ENCODE measurements at places on chromosomes 4 and X. TPM values are rescaled to one million over a fixed set of nuclear protein-coding genes. Genes with fewer than 3 reads are reported as not detected.

Gene ITIH6
- not detected for total RNA-seq

DNA sequence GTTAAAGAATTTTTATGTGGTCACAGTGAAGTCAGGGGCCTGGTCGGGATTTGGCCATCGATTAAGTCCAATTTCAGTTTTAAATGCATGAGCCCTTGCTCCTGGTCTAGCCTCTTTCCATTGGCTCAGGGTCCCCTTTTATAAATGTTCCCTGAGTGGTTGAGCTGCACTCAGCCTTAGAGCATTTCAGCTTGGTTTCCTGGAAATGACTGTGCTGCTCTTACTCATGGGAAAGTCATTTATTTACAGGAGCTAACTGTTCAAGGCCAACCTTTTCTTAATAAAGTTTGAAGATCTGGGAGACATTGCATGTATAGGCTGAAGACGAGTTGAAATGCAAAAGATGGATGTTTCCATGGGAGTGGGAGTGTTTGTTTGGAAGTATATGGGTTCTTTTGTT, 98.8 kb upstream of the CLNK start:
- no peak overlapping the region for H3K4me3 ChIP-seq
- no peaks in the 10 kb centered on the region for H3K27me3 ChIP-seq
- no peaks in the 10 kb centered on the region for H3K4me1 ChIP-seq
- H3K27ac ChIP-seq, result no peak overlapping the region

GRCh38 chrX:111133389-111133788, 37.4 kb downstream of the PAK3 start:
- H3K36me3 ChIP-seq, result no peaks in the 10 kb centered on the region
- no peaks in the 10 kb centered on the region for H3K27me3 ChIP-seq

Gene UTP3
- total RNA-seq, result 22.6 TPM

Gene CWH43
- total RNA-seq, result not detected

Gene SRP72
- 102 TPM for total RNA-seq

- DNase-seq, result no peak
- no peak overlapping the region for H3K27ac ChIP-seq
- H3K27me3 ChIP-seq, result no peaks in the 10 kb centered on the region
These were observed 44.6 kb upstream of the ANKRD50 start for GRCh38 chr4:124757126-124757525.

- H3K4me3 ChIP-seq, result no peak overlapping the region
- H3K36me3 ChIP-seq, result no peaks in the 10 kb centered on the region
- no peak for DNase-seq
- H3K4me1 ChIP-seq, result no peaks in the 10 kb centered on the region
These were observed 22.1 kb upstream of the SOWAHD start for GRCh38 chrX:119736206-119736764.

Gene NXF2
- total RNA-seq, result not detected

DNA sequence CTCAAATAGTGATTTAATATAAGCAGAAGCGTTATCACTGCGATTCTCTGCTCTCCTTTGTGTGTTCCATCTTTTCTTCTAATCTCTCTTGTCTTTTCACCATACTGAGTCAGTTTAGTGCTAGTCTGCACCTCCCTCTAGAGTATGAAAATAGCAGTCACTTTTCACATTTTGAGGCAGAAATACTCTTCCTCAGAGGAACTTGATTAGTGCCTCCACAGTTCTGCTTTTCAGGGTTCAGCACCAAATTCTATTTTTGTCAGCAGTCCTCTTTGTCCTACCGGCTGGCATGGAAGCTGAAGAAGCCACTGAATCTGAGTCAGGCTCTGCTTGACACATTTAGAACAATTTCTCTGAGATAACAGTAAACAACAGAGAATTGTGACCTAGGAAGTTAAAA, 49.7 kb upstream of the ANKRD17 start:
- H3K4me1 ChIP-seq, result no peaks in the 10 kb centered on the region
- no peak for DNase-seq
- H3K27me3 ChIP-seq, result no peaks in the 10 kb centered on the region
- H3K27ac ChIP-seq, result no peak overlapping the region
- no peaks in the 10 kb centered on the region for H3K36me3 ChIP-seq
- no peak overlapping the region for H3K4me3 ChIP-seq

GRCh38 chr4:10204401-10205058, 87.9 kb upstream of the WDR1 start:
- H3K4me1 ChIP-seq, result no peaks in the 10 kb centered on the region
- no peaks in the 10 kb centered on the region for H3K27me3 ChIP-seq
- no peak overlapping the region for H3K4me3 ChIP-seq
- no peak overlapping the region for H3K27ac ChIP-seq

DNA sequence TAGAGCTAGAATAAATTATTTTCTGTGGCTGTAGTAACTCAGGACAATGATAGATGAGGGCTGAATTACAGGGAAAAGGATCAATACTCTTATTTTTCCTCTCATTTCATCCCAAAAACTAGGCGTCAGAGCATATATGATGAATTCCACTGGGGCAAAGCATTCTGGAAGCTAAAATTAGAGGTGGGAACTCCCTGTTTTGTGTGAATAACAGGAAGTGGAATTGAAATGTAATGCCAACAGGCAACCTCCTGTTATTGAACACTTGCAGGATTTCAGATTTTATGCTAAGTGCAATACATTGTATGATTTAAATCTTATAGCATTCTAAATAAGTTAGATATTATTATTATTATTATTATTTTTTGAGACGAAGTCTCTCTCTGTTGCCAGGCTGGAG, 20.9 kb downstream of the HSD17B11 start:
- H3K4me1 ChIP-seq, result no peaks in the 10 kb centered on the region
- H3K27ac ChIP-seq, result no peak overlapping the region
- no peak overlapping the region for H3K4me3 ChIP-seq

GRCh38 chrX:109740433-109740809, 7.4 kb upstream of the ACSL4 start:
- no peaks in the 10 kb centered on the region for H3K4me1 ChIP-seq
- no peak overlapping the region for H3K4me3 ChIP-seq
- H3K27me3 ChIP-seq, result no peaks in the 10 kb centered on the region
- no peak for DNase-seq

- no peak overlapping the region for H3K4me3 ChIP-seq
- H3K27ac ChIP-seq, result no peak overlapping the region
- H3K27me3 ChIP-seq, result no peaks in the 10 kb centered on the region
- H3K36me3 ChIP-seq, result no peaks in the 10 kb centered on the region
These were observed 53.1 kb upstream of the TSPAN5 start for GRCh38 chr4:98711526-98711925.

DNA sequence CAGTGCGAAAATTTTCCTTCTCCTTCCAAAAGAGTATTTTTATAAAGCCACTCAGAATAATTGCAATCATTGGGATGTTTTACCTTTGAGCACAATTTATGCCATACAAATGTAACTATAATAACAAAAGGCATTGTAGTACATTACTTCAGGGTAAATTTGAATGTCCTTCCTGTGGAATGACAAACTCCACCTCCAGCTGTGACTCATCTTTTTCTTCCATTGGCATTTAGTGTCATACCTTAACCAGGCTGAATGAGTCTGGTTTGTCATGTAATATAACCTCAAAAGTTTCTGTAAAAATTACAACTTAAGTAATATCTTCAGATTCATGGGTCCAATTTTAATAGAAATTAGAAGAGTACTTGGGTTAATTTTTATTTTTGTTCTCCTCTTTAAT, 93.3 kb downstream of the TMEM47 start:
- no peak for DNase-seq
- H3K36me3 ChIP-seq, result no peaks in the 10 kb centered on the region
- H3K27me3 ChIP-seq, result no peaks in the 10 kb centered on the region
- no peak overlapping the region for H3K27ac ChIP-seq
- no peak overlapping the region for H3K4me3 ChIP-seq

DNA sequence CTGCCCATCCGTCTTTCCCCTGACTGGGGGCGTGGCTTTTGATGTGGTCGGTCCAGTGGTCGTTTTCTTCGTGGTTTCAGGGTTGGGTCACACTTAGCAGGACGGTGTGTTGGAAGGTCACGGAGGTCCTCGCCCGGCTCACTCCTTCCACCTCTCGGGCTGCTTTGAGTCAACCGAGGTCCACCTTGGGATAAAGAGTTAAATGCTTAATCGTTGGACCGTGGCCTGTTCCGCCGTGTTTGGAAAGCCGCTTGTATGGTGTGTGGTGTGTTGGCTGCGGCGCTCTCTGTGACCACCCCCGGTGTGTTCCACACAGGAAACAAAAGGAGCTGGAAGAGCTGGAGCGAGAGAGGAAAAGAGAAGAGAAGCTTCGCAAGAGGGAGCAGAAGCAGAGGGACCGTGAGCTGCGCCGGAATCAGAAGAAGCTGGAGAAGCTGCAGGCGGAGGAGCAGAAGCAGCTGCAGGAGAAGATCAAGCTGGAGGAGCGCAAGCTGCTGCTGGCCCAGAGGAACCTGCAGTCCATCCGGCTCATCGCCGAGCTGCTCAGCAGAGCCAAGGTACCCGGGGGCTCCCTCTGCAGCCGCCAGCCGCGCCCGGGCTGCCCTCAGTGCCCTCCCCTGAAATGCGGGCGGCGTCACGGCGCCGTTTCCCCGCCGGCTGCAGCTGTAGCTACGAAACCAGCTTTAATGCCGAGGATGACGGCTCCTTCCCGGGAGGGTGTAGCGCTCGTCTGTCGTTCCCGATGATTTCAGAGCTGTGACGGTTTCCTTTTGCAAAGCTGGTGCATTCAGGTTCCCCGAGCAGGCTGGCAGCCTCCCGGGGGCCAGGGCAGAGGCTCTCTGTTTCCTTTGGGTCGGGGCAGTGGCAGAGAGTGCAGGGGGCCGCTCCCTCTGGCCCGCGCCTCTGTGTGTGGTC, 7.7 kb downstream of the AKAP17A start:
- H3K27me3 ChIP-seq, result no peaks in the 10 kb centered on the region
- H3K36me3 ChIP-seq, result peaks cover 80% of the 10 kb centered on the region
- peak; percentile 15 for DNase-seq
- H3K4me3 ChIP-seq, result no peak overlapping the region
- H3K4me1 ChIP-seq, result peaks cover 11% of the 10 kb centered on the region
- no peak overlapping the region for H3K27ac ChIP-seq

DNA sequence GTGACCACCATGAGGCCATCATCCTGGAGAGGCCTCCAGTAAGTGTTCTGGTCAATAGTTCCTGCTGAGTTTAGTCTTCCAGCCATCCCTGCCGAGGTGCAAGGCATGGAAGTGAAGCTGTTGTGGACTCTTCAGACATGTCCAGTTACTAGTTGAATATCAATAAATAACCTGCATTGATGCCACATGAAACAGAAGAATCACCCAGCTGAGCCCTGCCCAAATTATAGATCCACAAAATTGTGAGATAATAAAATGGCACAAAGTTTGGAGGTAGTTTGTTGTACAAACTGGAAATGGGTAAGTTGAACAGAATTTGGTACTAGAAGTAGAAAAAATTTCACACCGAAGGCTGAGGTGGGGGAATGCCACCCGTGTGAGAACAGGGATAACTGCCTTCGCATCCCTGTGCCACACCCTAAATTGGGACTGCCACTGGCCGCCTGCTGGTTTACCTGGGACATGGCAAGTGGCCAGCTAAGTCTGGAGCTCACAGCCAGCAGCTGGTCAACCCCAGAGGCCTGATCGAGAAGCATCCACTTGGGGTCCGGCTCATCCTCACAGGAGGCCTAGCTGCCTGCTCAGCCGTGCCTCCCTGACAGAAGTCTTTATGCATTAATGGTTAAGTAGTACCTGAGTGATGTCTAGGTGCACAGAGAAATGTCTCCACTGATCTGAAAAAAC, 184.5 kb downstream of the SPRY1 start:
- no peaks in the 10 kb centered on the region for H3K36me3 ChIP-seq
- no peaks in the 10 kb centered on the region for H3K27me3 ChIP-seq
- H3K27ac ChIP-seq, result no peak overlapping the region
- DNase-seq, result no peak

- no peak for DNase-seq
- no peaks in the 10 kb centered on the region for H3K36me3 ChIP-seq
- H3K4me3 ChIP-seq, result no peak overlapping the region
- no peaks in the 10 kb centered on the region for H3K27me3 ChIP-seq
- no peaks in the 10 kb centered on the region for H3K4me1 ChIP-seq
These were observed 633.1 kb upstream of the FTHL17 start for GRCh38 chrX:31704938-31705337.

DNA sequence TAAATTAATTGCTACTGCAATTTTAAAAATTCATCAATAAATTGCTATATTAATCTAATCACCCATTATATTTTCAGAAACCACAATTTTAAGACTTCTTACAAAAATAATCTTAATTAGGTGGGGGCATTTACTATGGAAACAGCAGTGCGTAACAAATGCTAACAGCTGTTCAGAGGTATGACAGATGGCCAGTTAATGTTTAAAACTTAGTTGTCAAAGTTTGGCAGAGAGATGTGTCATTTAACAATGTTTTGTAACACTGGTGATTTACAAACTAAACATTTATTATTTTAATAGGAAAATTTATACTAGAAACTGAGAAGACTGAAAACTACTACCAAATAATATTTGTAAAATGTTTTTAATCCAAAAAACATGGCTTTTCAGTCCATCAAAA, 85.2 kb upstream of the GPR34 start:
- H3K4me1 ChIP-seq, result no peaks in the 10 kb centered on the region
- no peak for DNase-seq
- no peaks in the 10 kb centered on the region for H3K36me3 ChIP-seq
- no peak overlapping the region for H3K4me3 ChIP-seq

Gene PDCL2
- total RNA-seq, result not detected

DNA sequence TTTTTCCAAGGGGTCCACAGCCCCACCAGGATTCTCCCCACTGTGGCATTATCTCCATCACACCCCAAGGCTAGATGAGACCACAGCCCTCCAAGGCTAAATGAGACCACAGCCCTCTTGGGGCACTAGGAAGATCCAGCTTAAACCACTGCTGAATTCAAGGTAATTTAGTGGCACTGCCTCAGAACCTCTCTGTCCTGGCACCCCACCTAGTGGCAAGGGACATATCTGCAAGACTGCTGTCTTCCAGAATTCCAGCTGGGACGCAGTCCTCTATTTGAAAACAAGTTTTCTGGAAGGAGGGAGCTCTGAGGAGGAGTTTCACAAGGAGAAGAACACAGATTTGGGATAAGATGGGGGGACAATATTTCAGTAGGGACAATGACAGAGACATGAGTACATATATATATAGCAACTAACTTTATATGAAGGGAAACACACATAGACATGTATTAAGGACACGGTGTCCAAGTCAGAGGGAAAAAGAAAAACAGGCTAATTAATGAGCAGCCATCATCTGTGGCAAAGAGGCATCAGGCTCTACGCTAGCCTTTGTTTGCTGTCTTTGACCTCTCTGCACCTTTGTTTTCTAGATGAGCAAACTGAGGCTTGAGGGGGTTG, 9.3 kb downstream of the CETN2 start:
- H3K4me3 ChIP-seq, result no peak overlapping the region
- no peak for DNase-seq
- no peak overlapping the region for H3K27ac ChIP-seq
- H3K36me3 ChIP-seq, result no peaks in the 10 kb centered on the region
- no peaks in the 10 kb centered on the region for H3K4me1 ChIP-seq

DNA sequence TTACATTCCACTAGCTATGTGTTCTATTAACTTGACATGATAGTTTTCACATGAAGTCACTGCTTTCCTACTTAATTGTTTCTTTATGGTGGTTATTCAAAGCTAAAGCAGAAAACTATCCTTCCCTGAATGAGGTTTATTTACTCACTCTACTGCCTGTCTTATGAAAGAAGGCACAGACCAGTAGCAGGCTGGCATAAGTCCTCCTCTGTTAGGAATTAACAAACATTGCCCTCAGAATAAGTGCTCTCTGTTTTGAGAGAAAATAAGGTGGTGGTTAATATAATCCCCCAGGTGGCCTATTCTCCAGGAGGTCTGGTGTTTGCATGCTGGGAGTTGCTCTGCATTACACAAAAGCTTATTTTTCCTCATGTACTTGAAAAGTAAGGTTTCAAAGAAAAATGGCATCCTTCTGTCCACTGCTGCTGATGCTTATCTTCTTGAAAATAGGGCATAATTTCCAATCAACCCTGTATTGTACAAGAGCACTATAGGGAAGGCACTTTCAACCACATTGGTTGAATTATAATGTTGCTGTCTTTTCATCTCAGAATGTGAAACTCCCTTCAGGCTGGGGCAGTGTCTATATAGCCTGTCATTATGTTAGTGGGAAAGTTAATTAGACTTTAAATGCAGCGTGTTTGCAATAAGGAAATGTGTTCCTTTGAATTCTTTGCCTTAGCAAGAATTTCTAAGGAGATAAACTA, 119.7 kb upstream of the TBC1D9 start:
- DNase-seq, result no peak
- no peak overlapping the region for H3K4me3 ChIP-seq
